GM23338 (cell line): ENCODE measurements at places on chromosomes 1 and 21. TPM values are rescaled to one million over a fixed set of nuclear protein-coding genes. Genes with fewer than 3 reads are reported as not detected.

Gene DNTTIP2
- polyA plus RNA-seq: 80.2 and 91.3 TPM in 2 replicates

DNA sequence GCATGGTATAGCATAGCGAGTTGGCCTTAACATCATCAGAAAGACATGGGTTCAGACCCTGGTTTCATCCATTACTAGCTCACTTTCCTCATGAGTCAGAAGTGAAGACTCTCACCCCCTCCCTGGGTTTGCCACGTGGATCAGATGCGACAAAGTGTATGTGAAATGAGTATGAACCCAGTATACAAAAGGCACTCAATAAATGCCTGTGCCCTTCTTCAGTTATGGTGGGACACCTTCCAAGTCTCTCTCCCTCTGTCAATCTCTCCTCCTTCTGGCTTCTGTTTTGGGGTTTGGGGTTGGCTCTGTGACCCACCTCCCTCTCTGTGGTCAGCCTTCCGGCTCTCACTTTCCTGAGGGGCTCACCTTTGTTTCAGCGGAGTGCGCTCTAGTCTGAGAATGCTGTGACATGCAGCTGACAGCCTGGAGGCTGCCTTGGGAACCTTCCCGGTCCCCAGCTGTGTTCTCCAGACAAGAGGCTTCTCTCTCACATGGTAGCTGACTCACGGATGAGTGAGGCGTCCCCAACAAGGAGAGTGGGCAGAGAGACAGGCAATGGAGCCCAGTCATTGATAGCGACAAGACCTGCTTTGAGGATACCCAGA, 155.0 kb upstream of the EDN2 start:
- DNase-seq: no peak

GRCh38 chr1:198678901-198679329, 40.1 kb downstream of the PTPRC start:
- DNase-seq: peak; percentile 10

Gene PTGFR
- polyA plus RNA-seq: 0.07 TPM in 1 of 2 replicates, not detected in the other

- no peak for DNase-seq
These were observed 30.0 kb upstream of the RCSD1 start for GRCh38 chr1:167599957-167600581.

- no peak for DNase-seq
These were observed 8.3 kb upstream of the WNT3A start for GRCh38 chr1:227998374-227999055.

DNA sequence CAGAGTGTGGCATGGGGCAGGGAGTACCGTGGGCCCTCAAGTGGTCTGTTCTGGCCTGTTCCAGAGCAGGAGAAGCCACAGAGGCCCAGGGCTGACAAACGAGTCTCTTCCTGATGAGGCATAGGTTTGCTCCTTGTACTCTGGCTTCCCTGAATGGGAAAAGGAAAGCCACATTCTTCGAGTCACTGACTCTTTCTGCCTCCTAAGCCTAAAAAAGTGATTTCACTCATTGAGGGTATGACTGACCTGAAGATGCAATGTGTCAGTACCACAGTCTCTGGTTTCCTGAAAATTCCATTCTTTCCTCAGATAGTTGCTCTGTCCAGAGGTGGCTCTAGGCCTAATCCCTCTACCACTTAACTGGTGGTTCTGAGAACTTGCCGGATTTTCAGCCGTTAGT, 92.3 kb downstream of the KCNN3 start:
- no peak for DNase-seq

DNA sequence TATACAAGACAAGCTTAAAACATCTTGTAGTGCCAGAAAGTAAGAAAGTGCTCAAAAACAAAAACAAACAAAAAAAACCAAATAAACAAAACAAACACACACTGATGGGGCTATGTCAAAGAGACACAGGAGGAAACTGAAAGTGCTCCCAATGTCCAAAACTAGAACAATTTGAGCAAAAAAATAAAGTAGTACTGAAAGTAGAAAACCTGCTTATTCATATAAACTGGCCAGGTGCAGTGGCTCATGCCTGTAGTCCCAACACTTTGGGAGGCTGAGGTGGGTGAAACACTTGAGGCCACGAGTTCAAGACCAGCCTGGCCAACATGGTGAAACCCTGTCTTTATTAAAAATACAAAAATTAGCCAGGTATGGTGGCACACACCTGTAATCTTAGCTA, 129.9 kb downstream of the GLUL start:
- DNase-seq: no peak

Gene ZNF648
- 0.23 and 0.24 TPM in 2 replicates for polyA plus RNA-seq

- no peak for DNase-seq
These were observed 5.5 kb downstream of the STK40 start for GRCh38 chr1:36380143-36380619.

- DNase-seq: no peak
These were observed 84.1 kb upstream of the CCDC190 start for GRCh38 chr1:162944974-162945674.

GRCh38 chr21:22343303-22343702, 1345.1 kb downstream of the NCAM2 start:
- DNase-seq: no peak

DNA sequence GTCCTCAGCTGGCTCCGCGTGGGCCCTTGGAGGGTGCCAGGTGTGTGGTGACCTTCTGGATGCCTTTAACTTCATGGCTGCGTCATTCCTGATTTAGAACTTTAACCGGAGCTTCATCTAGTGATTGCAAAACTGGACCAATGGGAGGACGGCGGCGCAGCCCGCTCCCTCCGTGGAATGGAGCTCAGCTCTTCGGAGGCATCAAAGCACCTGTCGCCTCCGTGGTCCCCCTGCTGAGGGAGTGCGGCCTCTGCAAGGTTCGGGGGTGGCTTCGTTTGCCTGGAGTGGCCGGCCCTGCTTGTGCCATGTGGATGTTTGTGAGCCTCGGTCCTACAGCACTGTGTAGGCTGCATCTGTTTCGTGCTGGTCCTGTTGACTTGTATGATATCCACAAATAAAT, 14.2 kb downstream of the CSTB start:
- DNase-seq: no peak

DNA sequence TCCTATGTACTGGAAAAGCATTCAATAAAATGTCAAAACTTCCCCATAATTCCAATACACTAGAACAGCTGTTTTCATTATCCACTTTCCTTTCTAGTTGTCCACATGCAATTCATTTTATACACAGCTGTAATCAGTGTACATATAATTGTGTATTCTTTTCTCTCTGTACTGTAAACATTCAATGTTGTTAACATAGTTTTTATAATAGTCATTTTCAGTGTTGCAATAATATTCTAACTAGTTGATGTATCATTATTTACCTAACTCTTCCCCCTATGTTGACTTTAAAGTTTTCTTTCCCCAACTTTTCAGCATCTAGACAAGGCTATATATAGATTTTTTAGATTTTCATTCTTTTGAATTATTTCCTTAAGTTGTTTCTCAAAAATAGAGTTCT, 44.4 kb downstream of the DIPK1A start:
- DNase-seq: no peak

DNA sequence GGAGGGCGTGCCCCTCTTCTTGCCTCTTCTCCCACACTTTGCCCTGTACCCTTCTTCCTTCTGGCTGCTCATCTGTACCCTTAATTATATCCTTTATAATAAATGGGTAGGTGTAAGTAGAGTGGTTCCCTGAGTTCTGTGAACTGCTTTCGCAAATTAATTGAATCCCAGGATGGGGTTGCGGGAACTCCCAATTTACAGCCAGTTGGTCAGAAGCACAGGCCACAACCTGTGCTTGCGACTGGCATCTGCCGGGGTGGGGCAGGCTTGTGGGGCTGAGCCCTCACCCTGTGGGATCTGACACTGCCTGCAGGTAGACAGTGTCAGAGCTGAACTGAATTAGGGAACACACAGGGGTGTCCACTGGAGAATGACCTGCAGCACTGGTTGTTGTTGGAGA, 244.9 kb downstream of the KCNJ6 start:
- DNase-seq: no peak

DNA sequence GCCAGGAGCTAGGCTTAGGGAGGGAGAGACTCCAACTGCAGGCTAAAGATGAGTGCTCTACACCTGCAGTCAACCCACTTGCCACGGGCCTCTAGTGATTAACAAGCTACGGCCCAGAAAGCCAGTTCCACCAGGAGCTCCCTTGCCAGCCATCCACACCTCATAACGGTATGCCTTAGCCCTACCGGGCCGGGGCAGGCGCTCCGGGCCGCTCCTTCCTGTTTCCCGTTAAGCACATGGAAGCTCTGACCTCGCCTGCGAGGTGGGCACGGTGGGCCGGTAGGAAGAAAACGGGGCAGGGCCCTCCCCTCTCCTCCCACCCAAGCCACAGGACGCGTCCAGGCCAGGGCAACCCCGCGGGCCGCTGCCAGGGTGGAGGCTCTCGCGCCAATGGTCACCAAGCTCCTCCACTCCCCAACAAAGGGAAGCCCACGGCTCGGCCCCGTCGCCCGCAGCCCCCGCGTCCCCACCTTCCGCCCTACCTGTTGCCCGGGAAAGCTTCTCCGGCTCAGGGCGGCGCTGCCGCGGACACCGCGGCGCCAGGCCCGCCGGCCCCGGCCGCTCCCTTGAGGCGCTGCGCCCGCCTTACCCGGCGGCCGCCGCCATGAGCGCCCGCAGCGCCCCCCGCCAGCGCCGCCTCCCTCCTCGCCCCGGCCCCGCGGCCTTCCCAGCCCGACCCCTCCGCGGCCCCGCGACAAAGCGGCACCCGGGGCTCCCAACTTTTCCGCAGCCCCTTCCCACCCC, 627 bp downstream of the CERS2 start:
- DNase-seq: peak; percentile 53

GRCh38 chr1:185825556-185825955, 91.4 kb downstream of the HMCN1 start:
- no peak for DNase-seq

DNA sequence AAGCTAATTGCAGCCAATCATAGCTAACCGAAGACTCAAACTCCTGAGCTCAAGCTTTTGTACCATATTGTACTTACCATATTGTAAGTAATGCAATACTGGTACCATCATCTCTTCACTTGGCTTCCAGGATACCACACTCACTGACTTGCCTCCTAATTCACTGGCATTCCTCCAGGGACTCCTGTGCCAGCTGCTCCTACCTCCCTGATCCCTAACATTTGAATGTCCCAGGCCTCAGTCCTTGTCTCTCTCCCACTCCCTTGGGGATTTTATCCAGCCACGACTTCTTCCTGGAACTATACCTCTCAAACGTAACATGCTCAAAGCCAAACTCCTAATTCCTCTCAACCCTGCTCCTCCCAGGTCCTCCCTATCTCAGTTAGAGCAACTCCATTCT, 33.8 kb downstream of the USP48 start:
- no peak for DNase-seq

Gene S100A13
- polyA plus RNA-seq: 165 and 182 TPM in 2 replicates

DNA sequence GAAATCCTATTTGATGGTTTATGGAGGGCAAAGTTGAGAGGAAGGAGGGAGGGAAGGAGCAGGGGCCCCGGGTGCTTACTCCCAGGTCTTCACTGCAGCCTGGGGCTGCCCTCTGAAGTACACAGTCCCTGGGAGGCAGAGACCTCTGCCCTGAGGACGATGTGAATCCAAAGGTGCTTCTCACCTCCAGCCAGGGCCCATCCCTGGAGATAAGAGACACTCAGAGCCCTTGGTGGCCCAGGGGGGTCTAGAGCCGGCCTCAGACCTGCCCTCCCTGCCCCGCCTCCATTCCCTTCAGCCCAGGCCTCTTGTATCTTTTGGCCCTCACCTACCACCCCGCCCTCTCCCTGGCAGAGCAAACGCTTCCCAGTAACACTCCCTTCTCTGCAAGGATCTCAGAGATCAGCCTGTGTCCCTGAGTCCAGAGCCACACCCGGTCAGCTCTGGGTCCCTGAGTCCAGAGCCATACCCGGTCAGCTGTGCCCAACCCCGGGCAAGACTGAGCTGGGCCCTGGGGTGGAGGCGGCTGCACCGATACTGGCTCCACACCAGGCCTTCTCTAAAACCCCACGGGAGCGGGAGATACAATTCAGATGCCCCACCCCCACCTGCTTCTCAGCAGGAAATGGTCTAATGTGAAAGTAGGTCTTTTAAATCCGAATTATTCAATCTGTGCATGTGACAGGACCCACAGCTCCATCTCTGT, 3.6 kb upstream of the GNB1 start:
- no peak for DNase-seq

GRCh38 chr21:36693489-36694030, 5.4 kb upstream of the SIM2 start:
- peak; percentile 53 for DNase-seq

GRCh38 chr1:58852731-58853485, 69.1 kb upstream of the JUN start:
- peak; percentile 61 for DNase-seq

- no peak for DNase-seq
These were observed 359.0 kb downstream of the RGS7 start for GRCh38 chr1:240998024-240998423.

DNA sequence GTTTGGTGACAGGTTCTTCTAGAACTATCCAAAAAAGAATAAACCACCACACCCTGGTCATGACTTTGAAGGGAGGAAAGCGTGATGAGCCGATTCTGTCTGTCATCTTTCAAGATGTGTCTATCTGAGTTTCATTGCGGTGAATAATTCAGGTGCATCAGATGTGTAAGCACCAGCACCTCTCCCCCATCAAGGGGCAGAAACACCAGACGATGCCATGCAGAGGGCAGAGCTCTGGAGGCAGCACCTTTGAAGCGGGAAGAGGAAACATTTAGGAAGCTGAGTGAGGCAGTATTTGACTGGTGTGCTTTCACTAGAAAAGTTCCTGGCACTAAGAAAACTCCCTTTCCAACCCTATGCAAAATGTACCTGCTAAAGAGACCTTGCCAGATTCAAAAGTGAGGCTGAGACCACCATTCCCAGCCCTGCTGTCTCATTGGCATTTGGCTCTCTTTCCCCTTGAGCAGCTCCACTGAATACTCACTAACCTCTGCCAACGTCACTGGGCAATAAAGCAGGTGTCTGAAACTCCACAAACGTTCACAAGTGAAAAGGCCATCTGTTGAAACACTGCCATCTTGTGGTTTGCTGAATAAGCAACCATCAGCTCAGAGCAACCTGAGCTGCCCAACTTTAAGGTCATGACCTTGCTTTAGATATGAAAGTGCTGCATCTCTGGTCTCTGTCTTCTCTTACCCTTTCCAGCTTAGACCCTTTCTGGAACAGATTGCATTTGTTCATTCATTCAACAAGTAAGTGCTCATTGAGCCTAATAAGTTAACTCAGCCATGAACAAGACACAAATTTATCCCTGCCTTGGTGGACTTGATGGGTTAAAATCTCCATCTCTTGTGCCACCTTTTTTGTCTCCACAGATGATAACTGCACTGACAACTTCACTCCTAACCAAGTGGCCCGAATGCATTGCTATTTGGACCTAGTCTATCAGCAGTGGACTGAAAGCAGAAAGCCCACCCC, 228.6 kb downstream of the PAPPA2 start:
- peak; percentile 82 for DNase-seq

- no peak for DNase-seq
These were observed 23.0 kb downstream of the ADAMTS5 start for GRCh38 chr21:26943921-26944320.

- DNase-seq: peak; percentile 76
These were observed 56.9 kb downstream of the SLC45A1 start for GRCh38 chr1:8374812-8375211.

- DNase-seq: peak; percentile 20
These were observed 858.0 kb downstream of the USP25 start for GRCh38 chr21:16587681-16588375.

- no peak for DNase-seq
These were observed 107.2 kb downstream of the EDEM3 start for GRCh38 chr1:184647471-184647870.

Gene SPATC1L
- polyA plus RNA-seq: 69.6 and 70.2 TPM in 2 replicates

Gene SLFNL1
- polyA plus RNA-seq: 0.19 and 0.29 TPM in 2 replicates
